Activated naive CD8-positive, alpha-beta T cell treated with anti-CD3 and anti-CD28 coated beads, Interleukin-2, amount 50 U/mL, for 16 hours (primary cell): ENCODE measurements at places on chromosomes 11 and 22.

GRCh38 chr11:1064167-1064566 is 10.5 kb upstream of the MUC2 start:
- DNase-seq = no peak

- DNase-seq = no peak
These were observed 68.3 kb upstream of the POU2AF2 start for GRCh38 chr11:111177037-111177871.

DNA sequence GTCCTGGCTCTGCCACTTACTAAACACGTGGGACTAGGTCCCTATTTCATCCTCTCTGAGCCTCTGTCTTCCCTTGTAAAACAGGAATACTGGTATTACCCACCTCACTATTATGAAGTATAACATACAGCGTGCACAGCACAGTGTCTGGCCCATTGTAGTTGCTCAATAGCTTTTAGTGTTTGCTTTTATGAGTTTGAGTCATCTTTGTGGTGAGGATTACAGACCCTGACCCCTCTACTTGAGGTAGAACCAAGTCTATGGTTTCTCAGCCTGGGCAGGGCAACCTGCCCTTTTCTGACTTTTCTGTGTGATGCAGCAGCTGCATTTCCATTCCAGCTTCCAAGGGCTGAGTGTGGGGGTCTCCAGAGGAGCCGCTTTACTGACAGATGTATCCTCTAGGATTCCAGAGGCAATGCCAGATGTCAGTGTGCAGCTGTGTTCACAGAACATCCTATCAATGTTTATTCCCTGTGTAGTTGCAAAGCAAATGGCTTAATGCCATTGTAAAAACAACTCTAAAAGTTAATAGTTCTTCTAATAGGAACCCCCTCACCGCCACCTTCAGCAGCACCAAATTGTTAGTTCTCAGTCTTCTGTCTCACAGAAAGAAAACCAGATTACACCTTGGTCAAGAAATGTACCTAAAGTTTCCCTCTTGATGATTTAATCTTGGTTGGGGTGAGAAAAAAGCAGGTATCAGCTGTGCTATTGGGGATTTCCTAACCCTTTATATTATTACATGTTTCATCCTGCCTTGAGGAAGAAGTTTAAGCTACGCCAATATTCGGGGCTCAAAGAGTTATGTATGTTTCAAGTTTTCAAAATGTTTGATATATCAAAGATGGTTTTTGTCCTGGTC is 16.8 kb downstream of the PRR5L start:
- no peak for DNase-seq

GRCh38 chr11:593347-593746 is 17.1 kb downstream of the PHRF1 start:
- no peak for DNase-seq

DNA sequence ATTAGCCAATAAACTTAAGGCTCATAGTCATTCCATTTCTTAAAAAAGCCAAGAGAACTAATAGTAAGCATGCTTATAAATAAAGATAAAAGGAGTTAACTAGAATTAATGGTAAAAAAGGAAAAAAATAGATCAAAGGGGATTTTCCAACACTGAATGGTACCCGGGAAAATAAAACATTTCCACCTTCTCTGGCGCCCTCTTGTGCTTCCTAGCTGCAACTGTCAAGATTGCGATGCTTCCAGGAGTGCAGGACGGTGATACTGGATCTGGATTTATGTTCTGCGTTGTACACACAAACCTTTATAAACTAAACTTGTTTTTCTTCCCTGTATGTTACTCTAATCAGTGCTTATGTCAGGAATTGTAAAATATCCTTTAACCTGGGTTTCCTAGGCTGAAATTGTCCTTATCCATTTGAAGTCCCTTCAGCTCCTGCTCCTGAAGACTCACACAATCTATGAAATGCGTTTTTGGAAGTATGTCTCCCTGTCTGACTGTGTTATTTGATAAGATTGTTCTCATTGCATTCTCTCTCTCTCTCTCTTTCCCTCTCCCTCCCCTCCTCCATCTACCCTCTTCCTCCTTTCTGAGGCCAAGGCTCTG is 9.6 kb upstream of the HTATIP2 start:
- DNase-seq = no peak

- no peak for DNase-seq
These were observed 10.8 kb downstream of the BLID start for GRCh38 chr11:122105044-122105758.

DNA sequence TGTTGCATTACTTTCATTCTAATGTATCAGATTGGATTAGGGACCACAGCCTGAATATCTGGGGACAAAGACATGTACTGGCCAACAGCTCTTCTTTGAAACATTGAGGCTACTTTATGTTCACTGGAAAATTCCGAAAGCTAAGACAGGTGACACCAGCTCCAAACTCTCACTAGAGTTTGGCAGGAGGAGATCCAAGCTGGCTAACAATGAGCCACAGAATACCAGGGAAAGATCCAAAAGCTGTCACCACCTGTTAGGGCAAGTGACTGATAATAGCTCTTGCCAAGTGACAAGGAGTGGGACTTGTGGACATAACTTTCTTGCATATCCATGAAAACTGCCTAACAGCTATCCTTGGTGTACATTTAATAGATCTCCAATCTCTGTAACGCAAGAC is 333.3 kb downstream of the TTC28 start:
- no peak for DNase-seq

- DNase-seq = no peak
These were observed 92.2 kb downstream of the C11orf91 start for GRCh38 chr11:33608386-33608785.

DNA sequence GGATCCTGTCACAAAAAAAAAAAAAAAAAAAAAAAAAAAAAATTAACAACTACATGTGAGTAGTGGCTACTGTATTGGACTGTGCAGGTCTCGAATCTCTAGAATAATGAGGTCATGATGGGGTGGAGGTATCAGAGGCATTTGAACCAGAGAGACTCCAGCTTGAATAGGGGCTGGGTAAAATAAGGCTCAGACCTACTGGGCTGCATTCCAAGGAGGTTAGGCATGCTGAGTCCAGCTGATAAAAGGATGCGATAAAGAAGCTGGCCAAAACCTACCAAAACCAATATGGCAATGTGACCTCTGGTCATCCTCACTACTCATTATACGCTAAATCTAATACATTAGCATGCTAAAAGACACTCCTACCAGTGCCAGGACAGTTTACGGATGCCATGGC is 5.9 kb upstream of the PACSIN3 start:
- DNase-seq = no peak

DNA sequence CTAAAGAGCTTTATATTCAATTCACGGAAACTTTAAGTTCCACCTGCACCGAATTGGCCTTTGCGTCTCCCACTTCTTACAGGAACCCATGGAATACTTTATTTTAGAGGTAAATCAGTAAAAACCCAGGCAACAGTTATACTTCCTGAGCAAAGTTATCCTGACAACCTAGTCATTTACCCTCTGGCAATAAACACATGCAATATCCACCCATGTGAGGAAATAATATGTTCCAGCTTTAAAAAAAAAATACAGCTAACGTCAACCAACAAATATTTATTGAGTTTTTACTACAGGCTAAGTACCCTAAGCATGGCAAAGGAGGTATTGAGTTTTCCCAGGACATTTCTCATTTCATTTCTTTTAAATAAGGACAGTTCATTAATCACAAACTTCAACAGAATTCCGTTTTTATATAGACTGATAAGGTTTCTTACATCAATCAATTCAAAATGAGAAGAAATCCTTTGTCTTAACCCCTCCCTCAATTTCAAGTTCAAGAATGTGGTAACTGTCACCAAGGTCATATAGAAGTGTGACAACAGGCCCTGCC is 38.3 kb upstream of the CCDC34 start:
- no peak for DNase-seq

DNA sequence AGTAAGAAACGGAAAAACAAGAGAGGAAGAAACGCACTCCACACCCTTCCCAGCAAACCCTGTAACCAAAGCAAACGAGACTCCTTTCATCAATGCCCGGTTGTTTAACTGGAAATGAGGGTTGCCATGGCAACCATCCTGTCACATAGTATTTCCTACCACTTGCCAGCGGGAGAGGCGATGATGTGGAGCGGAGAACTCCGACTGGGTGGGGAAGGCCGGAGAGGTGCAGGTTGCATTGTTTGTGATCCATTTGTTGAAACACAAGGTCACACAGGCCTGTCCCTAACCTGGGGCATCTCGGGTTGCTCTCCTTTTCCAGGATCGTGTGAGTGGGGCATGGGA is 609.9 kb downstream of the BUD13 start:
- DNase-seq = no peak

DNA sequence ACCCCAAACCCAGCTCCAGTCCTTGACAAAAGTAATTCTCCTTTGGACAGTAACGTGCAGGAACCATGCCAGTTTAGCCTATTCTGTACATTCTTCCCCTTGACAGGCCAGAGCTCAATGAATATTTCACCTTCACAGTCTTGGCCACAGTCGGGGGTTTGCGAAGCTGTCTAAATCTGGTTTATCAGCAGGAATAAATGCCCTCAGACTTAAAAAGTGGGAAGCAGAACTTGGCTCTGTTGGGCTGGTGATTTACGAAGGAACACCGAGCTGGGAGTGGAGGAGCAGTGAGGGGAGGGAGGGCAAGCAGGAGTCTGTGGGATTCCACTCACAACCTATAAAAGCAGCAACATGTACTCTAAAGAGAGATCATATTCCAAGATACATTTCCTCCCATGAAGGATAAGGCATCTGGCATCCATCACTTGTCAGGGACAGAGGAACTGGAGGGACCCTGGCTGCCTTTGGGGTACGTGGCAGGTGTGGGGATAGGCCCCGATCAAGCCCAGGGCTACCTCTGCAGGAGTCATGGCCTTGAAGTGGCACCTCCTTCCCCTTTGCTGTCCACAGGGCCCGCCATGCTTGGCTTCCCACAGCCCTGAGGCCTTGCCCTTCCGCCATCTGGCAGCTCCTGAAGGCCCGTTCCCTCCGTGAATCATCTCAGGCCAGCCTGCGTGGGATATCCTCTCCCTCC is 154.3 kb downstream of the ADAMTS15 start:
- DNase-seq = no peak

- DNase-seq = no peak
These were observed 9.9 kb upstream of the GNB1L start for GRCh38 chr22:19864538-19865106.

DNA sequence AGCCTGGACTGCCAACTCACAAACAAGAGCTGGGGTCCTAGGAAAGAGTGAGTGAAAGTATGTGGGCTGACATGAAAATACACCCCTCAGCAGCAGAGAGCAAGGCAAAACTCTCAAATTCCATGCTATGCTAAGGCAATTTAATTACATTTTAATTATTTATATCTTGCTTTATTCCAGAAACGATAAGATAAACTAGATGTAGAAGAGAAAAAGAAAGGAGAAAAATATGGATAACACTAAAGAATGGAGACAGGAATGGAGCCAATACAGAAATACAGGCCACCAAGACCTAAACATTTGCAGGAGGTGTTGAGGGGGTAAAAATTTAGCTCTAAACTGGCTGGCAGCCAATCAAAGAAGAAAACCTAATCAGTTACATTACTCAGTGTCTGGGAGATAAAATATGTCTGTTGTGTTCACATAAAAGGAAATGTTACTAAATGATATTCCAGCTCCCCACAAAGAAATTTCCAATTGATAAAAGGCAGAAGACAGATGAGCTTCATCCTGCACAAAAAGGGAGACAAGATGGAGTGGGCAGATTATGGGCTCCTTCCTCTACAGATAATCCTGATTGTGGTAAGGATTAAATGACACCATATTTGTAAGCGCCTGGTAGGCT is 223.5 kb upstream of the BLID start:
- no peak for DNase-seq

DNA sequence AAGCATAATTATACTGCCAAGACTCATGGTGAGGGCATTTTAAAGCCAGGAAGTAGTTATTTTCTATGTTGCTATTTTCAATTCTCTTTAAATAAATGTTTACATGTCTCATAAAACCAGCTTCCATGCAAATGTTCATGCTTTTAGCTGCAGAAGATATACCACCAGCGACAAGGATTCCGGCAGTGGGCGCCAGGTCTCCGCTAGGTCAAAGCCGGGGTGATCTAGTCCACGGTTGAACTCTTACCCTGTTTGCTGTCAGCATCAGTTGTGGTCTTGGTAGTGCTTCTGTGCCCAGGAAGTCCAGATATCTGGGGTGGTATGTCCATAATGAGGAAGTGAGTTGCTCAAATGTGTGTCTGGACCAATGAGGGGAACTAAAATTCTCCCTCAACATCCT is 265.7 kb downstream of the BRD1 start:
- DNase-seq = no peak

DNA sequence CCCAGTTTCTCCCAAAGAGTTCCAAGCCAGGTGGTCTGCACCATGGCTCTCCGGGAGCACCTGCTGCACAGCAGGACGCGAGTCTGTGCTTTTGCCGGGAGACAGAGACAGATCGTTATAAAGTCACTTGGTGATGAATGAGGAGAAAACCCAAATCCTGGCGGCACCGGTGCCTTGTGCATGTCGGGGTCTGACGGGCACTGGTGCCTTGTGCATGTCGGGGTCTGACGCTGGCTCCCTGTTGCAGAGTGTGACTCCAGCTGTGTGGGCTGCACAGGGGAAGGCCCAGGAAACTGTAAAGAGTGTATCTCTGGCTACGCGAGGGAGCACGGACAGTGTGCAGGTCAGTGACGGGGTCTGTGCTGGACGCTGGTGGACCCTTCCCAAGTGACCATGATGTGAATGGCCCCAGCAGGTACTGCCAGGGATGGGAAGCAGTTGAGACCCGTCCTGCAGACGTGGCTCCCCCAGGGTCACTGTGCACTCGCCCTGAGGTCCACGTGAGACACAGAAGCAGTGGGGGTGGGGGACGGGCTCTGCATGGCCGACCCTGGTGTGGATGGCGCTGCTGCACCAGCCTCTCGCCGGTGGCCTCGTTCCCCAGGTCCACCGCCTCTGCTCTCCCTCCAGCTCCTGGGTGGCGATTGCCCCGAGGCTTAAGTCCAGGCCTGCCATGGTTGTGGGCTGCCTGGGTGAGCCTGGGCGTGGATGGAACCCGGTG is 5.8 kb downstream of the CRELD2 start:
- DNase-seq = no peak

- DNase-seq = no peak
These were observed 8.8 kb downstream of the ZBTB16 start for GRCh38 chr11:114068327-114068726.

- DNase-seq = no peak
These were observed 22.2 kb downstream of the SGSM3 start for GRCh38 chr22:40392618-40393017.

DNA sequence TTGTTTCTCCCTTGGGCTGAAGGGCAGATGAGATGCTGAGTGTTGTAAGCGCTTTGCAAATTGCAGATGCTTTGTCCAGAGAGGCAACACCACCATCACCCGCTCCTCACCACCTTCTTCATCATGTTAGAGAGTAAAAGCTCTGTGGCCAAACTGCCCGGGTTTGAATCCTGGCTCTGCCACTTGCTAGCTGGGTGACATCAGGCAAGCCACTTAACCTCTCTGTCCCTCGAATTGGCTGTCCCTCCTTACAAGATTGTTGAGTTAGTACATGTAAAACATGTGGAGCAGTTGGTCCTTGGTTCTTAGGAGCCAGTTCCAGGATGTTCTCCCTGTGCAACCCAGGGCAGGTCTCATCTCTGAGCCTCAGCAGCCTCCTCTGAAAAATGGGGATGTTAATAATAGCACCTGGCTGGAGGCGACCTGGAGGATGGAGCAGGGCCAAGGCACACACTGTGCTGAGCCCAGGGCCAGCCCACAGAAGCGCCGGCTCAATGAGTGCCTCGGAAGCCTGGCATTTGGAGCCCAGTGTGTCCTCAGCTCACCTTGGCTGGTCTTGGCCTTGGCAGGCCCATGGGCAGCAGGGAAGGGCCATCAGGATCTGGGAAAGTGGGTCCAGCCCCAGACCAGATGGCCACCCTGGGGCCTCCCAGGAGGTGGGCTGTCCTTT is 10.5 kb downstream of the C11orf86 start:
- no peak for DNase-seq

GRCh38 chr11:131710511-131710910 is 340.1 kb downstream of the NTM start:
- DNase-seq = no peak

GRCh38 chr11:33182246-33182878 is 21.1 kb upstream of the CSTF3 start:
- no peak for DNase-seq
